ENCODE measurements at places on chromosomes 7 and 10.

DNA sequence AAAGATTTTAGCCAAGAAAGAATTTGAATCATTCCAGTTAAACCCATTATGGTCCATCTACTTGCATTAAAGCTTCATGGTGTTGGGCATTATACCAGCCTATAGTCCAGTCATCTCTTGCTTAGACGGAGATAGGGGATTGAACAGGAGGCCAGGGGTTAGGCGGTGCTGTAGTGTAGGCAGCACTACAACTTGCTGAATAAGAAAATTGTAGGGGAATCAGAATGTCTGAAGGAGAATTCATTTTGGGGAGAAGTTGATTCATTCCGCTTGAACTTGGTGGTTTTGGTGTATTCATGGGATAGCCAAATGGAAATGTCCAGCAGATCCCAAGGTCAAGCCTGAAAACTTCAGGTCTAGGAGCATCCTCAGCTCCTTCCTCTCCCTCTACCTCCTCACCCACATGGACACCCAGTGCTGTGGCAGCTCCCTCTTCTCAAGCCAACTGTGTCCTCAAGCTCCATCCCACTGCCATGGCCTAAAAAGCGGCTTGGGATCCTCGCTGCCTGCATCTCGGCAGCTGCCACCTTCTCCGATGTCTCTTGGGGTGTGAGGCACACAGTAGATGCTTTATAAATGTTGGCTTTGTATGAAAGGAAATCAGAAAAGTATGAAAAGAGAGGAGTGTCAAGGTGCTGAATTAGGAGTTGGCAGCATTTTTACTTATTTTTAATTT lies 63.6 kb upstream of the MNX1 start:
- DNase-seq, result no peak

DNA sequence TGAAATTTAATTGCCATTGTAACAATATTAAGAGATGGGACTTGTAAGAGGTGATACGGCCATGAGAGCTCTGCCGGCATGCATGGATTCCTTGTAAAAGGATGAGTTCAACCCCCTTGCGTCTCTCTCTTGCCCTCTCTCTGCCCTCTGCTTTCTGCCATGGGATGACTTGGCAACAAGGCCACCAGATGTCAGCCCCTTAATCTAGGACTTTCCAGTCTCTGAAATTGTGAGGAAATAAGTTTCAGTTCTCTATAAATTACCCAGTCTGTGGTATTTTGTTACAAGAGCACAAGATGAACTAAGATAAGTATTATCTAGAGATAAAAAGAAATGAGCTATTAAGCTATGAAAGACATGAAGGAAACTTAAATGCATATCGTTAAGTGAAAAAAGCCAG lies 145.7 kb upstream of the AHR start:
- no peak for DNase-seq

- no peak for DNase-seq
Observed at GRCh38 chr7:156988343-156989185, 21.9 kb downstream of the MNX1 start.

DNA sequence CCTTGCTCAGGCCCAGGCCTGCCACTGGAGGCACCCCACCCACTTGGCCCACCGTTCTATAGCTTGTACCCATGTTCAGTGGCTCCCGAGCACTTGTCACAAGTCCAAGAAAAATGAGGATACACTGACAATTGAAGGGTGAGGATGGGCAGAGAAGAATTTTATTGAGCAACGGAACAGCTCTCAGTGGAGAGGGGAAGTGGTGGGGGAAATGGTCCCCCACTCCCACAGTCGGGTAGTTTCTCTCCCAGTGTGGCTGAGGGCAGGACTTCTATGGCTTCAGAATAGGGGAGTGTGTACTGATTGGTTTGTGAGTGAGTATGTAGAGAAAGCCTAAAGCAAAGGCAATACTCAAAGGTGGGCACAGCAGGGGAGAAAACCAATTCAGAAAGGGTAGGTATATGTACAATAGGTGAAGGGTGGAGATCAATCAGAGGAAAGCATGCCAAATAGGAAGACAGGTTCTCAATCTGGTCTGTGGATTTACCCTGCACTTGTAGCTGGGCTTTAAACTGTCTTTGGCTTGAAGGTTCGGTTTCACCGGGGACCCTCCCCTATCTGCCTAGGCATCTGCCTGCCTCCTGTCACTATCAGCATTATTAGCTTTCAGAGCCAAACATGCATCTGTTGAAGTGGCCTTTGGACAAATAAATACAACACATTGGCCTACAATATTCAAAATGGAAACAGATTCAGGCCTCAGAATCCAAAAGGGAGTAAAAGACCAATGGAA lies 8.9 kb upstream of the TSPAN13 start:
- no peak for DNase-seq

- DNase-seq, result no peak
Observed at GRCh38 chr7:30309842-30310435, 25.5 kb downstream of the ZNRF2 start.

- peak; percentile 55 for DNase-seq
Observed at GRCh38 chr7:138898255-138898654, 82.9 kb downstream of the KIAA1549 start.

GRCh38 chr10:77416311-77417135 lies 221.1 kb downstream of the KCNMA1 start:
- DNase-seq, result no peak

- DNase-seq, result no peak
Observed at GRCh38 chr10:73907841-73908517, 3.0 kb upstream of the PLAU start.

DNA sequence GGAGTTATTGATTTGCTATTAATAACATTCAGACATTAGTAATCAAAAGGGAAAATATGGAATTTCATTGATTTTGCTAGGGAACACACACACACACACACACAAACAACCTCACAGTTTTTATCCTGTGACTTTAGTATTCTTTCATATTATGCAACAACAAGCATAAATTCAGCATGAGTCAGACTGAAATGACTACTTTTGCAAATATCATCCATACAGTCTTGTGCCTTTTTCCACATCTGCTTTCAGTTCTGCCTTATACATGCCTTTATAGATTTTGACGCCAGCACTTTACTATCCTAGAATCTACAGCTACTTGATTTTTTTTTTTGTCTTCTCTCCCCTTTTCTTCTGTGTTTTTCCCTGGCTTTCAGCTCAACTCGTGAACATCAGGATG lies 975.8 kb upstream of the LRRTM3 start:
- no peak for DNase-seq

- DNase-seq, result no peak
Observed at GRCh38 chr7:45363669-45364068, 206.1 kb downstream of the RAMP3 start.

- DNase-seq, result peak; percentile 57
Observed at GRCh38 chr7:100655908-100656674, at the start of gene ACTL6B. Gene ACTL6B, minus strand, starts transcription at chr7:100656448. Its CDS starts 94 bp downstream, at chr7:100656354.

- DNase-seq, result no peak
Observed at GRCh38 chr7:134433430-134433829, 25.5 kb downstream of the AKR1B1 start.

GRCh38 chr7:142334236-142334635 lies 76.4 kb upstream of the PRSS58 start:
- no peak for DNase-seq

GRCh38 chr10:122495406-122496340 lies 34.3 kb downstream of the HTRA1 start:
- peak; percentile 39 for DNase-seq

DNA sequence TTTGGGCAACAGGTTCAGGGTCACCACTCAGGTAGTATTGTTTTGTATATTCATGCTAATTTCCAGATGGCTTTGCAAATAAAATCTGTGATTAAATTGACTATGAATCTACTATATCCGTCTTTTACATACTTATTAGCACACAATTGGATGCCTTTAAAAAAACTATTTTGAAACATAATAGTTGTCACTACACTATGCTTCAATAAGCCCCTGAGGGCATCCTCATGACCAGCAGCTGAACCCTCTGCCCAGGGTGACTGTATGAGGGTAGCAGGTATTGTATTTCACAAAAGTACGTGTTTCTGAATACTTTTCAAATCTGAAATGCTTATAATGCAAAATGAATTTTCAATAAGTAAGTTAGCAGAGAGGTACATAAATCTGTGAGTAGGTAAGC lies 97.3 kb downstream of the DNAH11 start:
- DNase-seq, result no peak

- no peak for DNase-seq
Observed at GRCh38 chr10:929960-930624, 1.4 kb downstream of the LARP4B start.

DNA sequence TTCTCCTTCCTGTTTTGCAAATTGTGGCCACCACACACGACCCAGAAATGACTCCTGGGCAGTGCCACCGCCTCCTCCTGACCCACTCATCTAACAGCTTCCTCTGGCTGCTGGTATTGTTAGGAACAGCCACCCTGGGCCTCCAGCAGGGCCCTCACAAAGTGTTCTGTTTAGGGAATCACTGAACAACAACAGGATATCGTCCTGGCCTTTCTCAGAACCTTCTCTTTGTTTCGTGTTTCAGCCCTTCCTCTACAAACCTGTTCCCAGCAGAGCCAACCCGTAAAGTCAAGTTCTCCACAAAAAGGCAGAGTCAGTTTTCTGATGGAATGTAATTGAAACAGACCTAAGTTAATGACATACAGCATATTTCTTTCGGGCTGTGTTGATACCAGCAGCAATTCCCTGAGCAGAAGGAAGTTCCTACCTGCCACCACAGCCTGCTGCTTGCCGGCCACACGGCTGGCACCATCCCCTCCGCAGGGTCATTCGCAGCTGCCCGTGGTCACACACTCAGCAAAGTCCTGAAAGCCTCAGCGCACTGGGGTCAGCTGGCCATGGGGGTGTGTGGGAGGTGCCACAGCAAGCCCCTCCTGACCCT lies 91.7 kb upstream of the PITRM1 start:
- DNase-seq, result no peak

- DNase-seq, result no peak
Observed at GRCh38 chr7:38169847-38170246, 8.2 kb upstream of the STARD3NL start.

DNA sequence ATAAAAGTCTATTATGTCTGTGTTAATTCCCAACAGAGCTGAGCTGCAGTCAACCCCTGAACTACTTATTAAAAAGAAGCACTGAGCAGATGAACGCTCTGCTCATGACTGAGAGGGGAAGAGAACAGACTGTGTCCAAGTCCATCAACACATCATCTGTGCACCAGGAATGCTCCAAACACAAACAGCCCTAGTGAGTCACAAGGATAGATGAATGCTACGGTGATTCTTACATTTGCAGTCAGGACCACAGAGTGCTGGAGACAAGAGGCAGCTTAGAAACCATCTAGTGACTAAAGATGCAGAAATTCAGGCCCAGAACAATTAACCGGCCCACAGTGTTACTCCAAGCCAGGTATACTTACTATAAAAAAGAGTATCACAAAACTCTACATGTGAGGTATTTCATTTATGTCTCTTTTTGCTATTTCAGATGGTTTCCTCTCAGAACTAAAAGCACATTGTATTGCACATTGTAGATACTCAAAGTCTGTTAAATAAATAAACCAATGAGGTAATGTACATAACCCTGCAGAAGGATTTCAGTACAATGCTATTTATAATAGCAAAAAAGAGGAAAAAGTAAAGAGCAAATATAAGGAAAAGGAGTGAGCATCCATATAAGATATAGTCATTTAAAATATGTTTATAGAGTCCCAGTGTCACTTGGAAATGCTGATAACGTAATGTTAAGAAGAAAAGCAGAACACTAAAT lies 159.2 kb downstream of the KCNMA1 start:
- DNase-seq, result no peak

DNA sequence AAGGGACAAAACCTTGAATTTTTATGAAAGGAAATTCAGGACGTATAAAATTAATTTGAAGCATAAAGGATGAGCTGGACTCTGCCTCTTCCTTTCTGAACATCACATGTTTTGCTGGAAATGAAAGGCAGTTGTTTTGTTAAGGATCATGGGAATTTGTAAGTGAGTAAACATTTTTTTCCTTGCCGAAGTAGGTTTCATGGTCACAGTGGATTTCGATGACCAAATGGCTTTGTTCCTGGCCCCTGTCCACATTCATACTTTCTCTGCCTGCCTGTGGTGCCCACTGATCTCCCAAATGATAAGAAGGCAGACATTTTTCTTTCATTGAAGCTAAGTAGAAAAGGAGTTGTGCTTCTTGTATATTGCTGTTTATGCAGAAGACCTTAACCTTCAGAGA lies 104.2 kb downstream of the ARID5B start:
- DNase-seq, result no peak

GRCh38 chr7:130022623-130023175 lies 28.5 kb downstream of the ZC3HC1 start:
- DNase-seq, result no peak

DNA sequence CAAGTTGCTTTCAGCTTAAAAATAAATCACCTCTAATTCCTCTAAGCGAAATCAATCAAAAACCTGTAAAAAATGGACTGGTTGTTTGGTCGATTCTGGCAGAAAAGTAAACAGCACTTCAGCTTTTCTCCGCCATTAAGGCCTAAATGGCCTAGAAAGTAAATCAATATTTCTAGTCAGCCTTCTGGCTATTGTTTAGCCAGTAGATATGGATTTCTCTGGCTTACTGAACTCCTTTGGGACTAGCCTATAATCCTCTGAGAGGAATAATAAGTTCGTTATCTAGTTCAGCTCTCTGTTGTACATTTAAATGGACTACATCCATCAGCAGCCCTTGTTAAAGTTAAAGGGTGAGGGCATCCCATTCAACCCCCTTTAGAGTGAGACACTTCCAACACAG lies 400.1 kb upstream of the ETV1 start:
- no peak for DNase-seq

GRCh38 chr10:101063050-101063525 lies 1.3 kb downstream of the KAZALD1 start:
- no peak for DNase-seq

- DNase-seq, result no peak
Observed at GRCh38 chr10:118927321-118927720, 102.2 kb upstream of the NANOS1 start.

DNA sequence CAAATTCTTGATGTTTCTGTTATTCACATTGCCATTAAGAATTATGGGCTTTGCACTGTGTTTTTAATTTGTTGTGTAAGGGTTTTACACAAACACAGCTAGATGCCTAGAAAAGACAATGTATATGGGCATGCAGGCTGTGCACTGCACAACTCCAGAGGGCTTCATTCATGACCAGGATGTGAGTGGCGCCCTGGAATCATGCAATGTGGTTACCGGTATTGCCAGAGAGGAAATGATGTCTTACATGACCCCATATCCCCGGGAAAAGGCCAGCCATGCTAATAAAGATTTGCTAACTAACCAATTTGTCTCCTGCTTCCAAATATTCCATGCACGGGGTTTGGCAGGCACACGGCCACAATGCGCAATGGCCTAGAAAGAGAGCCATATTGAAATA lies 16.9 kb downstream of the KCNMA1 start:
- DNase-seq, result no peak

GRCh38 chr7:146713934-146714333 lies 597.3 kb downstream of the CNTNAP2 start:
- no peak for DNase-seq

DNA sequence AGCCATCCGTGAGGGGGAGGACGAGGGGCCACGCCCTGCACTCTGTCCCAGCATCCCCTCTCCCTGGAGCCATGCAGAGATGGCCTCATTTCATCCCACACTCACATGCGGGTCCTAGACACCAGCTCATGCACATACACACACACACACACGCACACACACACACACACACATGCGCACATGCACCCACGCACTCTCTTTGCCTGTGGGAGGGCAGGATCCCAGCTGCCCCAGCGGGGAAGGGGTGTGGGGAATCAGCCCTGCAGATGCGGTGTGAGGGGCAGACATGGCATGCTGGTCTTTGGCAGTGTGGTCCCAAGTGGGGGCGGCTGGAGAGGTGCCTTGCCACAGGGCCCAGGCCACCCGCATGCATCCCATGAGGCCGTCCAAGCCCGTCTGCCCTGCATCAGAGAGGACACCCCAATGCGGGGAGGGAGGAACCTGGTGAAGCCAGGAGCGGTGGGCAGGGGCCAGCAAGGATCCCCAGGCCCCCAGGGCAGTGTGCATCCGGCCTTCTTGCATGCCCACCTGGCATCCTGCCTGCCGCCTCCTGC lies 68.1 kb downstream of the LHPP start:
- no peak for DNase-seq

Measured in CD4-positive, alpha-beta T cell treated with Interleukin-6 for 4 hours (primary cell).